Glomerular endothelial cell (primary cell): ENCODE measurements at places on chromosomes 4 and X.

DNA sequence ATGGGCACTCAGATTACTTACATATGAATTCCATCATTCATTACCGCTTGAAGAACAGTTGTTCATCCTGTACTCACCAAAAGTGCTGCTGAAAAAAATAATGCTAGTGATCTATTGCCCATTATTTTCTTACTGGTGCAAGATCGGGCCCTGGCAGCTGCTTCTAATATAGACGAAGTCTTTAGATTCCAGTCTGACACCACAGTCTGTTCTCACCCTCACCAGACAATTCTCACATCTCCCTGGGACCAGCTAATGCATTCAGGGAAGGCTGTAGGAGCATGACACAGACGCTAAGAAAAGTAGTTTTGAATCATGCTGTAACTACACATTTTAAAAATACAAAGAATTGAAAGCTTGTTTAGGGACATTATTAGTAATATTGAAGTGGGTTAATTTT is 13.8 kb downstream of the GEMIN8 start:
- no peak for DNase-seq

GRCh38 chr4:138790706-138791340 is 224.8 kb upstream of the NOCT start:
- no peak for DNase-seq

DNA sequence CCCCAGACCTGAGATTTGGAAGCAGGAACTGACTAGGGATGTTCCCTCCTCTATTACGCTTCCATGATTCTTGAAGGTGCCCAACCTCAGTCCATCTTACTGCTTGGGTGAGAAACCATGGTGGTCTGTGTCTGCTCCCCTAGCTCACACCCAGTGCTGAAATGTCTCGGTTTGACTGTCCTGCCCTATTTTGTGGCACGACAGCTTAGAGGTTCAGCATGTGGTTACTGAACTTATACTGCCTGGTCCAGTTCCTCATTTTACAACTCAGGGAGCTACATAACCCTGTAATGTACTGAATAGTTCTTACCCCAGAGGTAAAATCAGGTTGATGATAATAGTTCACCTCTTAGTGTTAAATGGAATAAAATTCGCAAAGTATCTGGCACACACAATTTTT is 203.1 kb downstream of the RBM46 start:
- no peak for DNase-seq

GRCh38 chr4:184251670-184251980 is 34.0 kb upstream of the ENPP6 start:
- DNase-seq: no peak

DNA sequence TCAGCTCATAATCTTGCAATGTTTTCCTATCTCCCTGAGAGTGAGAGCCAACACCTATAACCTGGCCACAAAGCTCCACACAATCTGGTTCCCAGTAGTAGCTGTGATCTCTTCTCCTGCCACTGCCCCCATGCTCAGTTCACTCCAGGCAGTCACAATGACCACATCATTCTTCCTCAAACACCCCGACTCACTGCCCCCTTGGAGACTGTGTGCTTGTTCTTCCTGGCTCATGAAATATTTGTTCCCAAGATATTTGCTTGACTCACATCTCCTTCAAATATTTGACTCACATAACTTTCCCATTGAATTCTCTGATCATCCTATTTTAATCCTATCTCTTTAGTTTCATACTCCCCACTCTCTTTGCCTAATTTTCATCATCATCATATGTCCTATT is 173.7 kb downstream of the AREG start:
- DNase-seq: no peak

- no peak for DNase-seq
Measured at GRCh38 chr4:149521611-149522425, 293.8 kb downstream of the IQCM start.

- DNase-seq: no peak
Measured at GRCh38 chr4:15526924-15527592, 57.4 kb downstream of the CC2D2A start.

GRCh38 chrX:18174971-18175370 is 45.7 kb downstream of the BEND2 start:
- DNase-seq: no peak

DNA sequence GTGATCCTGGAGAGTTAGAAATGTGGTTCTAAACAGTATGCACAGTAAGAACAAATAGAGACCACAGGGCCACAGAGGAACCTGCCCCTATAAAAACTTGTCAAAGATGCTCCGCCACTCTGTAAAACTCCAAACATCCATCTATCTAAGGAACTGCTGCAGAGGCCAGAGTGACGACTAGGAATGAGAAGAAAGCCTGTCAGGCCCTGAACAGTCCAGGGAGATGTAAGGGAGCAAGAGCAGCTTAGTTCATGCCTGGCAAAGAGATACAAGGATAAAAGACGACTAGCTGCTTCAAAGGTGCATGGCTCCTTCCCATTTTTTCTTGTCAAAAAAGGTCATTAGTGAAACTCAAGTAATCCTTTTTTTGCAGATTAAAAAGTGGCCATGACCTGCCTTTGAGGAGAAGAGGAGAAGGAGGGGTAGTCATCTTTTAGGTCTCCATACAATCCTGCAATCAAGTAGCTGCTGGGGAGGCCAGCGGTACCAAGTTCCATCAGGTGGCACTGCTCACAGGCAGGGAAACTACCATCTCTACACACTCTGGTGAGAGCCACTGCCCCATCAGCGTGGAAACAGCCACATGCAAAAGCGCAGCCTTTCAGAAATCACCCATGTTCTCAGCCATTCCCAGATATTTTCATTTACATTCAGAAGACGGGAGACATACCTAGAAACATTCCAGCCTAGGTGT is 162.1 kb downstream of the TSPAN5 start:
- no peak for DNase-seq

GRCh38 chr4:89836031-89836745 is 773 bp downstream of the SNCA start:
- DNase-seq: no peak

DNA sequence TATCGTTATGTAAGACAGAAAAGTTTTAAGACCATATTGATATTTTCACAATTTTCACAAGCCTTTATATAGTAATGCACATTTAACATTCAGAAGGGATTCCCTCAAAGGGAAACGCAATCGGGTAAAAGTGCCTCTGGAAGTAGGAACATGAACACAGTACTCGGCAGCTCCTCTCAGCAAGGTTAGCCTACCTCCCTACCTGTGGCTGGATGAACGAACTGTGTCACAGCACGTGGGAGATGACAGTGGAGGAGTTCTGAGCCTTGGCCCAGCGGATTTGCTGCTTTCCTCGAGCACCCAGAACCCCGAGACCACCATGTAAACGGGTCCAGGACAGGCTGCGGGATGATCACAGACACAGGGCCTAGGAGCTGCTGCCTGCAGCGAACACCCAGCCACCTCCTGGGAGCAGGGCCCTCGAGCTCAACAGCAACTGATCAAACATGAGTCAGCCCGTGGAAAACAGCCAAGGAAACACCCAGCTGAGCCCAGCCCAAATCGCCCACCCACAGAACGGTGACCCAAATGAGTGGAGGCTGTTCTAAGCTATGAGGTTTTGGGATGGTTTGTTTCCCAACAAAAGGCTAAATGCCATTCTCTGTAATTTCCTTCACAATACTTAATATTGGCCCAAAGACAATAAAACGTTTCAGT is 30.4 kb downstream of the FAT1 start:
- DNase-seq: no peak

- no peak for DNase-seq
Measured at GRCh38 chr4:77501240-77501639, 104.4 kb upstream of the CXCL13 start.

DNA sequence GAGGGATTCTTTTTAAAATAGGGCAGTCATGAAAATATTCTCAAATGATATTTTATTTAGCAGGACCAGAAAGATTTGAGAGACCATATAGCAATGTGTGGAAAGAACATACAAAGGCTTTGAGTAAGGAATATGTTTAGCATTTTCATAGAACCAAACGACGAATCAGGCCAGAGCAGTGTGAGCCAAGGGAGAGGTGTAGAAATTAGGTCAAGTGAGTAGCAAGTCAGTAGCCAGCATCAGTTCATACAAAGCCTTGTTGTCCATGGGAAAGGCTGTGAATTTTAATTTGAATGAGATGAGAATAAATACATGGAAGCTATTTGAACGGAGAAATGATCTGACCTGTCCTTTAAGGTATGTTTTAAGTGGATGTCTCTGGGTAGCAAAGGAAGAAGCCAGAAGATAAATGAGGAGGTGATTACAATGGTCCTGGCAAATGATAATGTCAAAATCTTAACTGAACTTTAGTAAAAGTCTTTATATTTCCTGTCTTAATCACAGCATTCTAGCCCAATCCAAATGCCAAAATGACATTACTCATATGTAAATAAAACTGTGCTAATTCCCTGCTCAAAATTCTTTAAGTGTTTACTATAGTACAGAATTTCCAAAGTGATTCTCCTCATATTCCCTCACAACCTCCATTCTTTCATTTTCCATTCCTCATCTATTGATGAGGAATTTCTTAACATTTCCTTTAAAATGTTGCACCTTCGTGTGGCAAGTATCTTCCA is 155.7 kb upstream of the SLIT2 start:
- DNase-seq: no peak

DNA sequence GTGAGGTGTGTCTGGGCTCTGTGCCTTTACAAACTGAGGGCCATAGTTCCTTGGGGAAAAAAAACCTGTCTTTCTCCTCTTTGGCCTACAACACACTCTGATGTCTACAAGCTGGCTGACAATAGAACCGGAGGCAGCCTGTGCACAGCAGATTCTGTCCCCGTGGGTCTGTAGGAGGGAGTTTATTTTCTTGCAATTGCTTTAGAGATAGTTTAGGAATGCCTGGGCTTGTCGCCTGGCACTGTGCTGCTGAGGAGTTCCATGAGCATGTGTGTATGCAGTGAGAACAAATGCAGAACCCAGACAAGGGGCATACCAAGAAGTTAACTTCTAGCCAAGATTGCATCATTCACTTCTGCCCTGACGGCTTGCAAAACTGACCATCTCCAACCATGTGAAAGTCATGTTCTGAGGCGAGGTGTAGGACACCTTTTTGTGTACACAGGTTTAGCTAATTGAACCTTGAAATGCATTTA is 54.1 kb downstream of the CCNI start:
- no peak for DNase-seq

- no peak for DNase-seq
Measured at GRCh38 chr4:152041295-152041694, 280.5 kb upstream of the GATB start.

GRCh38 chrX:124747295-124747694 is 400.9 kb downstream of the SH2D1A start:
- no peak for DNase-seq

DNA sequence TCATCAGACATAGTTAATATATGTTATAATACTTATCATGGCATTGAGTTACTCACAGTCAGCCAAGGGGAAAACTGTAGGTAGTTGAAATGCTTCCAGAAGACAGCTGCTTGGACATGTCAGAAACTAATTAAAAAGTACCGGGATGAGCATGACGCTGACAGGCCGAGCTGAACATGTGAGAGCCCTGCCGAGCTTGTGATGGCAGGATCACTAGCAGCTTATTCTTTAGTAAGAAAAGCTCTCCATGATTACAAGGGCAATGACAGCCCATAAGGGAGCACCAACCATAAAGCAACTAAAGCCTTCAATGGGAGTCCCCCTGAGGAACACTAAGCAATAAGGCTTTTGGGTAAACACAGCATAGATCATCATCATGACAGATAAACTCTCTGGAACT is 435.6 kb downstream of the TLL1 start:
- no peak for DNase-seq

DNA sequence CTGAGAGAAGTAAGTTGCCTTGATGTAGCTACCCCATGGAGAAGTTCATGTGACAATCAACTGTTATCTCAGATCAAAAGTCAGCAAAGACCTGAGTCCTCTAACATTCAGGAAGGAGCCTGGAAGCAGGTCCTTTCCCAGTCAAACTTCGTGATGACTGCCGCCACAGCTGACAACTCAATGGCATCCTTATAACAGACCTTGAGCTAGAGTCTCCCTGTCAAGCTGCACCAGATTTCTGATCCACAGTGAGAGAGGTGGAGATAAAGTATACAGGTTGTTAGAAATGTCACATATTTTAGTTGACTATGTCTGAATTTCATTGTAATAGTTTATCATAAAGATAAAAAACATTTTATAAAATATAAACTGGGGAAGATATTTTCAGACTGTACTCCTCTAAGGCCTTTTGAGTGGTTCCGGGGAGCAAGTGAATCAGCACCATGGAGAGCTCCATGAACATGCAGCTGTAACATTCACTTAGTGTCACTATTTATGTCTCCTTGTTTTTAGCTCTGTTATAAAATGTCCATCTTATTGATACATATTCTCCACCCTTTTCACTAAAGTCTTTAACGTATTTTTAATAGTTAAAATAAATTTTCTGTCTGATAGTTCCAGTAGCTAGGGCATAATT is 1653.5 kb upstream of the AGA start:
- DNase-seq: no peak

GRCh38 chrX:37825215-37825842 is 22.0 kb downstream of the DYNLT3 start:
- DNase-seq: no peak
